ENCODE measurements at places on chromosomes 4 and X.

DNA sequence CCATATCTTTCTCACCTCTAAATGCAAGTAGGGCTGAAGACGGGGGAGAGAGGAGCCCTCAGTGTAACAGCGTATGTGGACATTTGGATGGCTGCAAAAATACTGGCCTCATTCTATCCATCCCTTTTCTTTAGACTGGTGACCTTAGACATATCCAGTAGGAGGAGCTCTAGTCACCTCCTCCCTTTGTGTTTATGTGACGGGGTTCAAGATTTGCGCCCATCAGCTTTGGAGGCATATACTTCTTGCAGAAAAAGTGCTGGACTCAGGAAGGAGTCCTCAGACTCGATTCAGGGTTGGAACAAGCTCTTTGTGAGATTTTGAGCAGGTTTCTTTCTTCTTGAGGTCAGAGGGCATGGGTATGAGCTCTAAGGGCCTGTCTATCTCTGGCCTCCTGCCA lies 86.2 kb downstream of the MAMLD1 start:
- no peak for DNase-seq

DNA sequence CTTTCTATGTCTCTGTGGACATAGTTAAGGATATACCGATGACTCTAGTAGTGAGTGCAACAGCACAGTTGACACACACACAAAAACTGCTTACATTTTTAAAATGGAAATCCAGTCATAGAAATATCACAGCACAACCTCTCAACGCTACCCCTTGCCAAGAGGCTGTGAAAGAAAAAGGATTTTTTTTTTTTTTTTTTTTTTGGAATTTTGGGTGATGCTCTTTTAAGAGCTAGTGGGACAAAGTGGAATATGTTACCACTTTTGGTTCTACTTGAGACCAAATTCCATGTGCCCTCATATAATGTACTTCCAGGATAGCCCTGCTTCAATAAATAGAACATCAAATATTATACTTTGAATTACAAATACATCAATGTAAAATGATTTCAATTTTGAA lies 381.1 kb upstream of the MAGEB2 start:
- DNase-seq: no peak

DNA sequence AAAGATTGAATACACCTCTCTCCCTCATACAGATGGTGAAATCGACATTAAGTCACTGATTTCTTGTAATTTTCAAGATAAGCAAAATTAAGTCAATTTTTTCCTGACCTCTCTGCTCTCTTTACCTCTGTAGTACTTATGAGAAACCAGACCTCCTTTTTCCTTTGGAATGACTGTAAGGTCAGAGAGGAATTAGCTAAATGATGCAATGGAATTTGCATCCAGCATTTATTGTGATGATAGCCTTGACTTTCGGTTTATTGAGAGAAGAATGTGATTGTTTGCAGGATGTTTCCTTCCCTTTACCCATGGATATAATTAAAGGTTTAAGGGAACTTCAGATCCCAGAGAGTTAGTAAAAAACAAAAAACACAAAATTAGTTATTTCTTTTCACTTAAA lies 22.4 kb downstream of the STK26 start:
- DNase-seq: no peak

GRCh38 chrX:68868316-68868715 lies 39.5 kb downstream of the EFNB1 start:
- DNase-seq: no peak

GRCh38 chr4:112648263-112649054 lies 11.5 kb downstream of the LARP7 start:
- DNase-seq: no peak

GRCh38 chr4:136476753-136477152 lies 1055.5 kb downstream of the PCDH18 start:
- no peak for DNase-seq

GRCh38 chrX:41382714-41383645 lies 49.0 kb downstream of the DDX3X start:
- no peak for DNase-seq

DNA sequence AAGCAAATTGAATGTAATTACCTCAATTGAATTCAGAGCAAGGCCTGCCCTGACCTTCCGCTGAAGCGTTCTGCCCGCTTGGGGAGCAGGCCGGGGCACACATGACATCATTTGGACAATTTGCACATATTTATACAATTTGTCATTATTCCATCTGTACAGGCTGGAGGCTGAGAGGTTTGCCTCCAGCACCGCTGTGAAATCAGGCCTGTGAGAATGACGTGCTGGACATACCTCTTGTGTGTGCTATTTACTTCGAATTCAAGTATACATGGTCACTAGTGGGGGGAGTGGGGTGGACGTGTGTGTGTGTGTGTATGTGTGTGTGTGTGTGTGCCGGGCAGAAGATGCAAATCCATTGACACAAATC lies 285.6 kb downstream of the SHOX start:
- DNase-seq: no peak

DNA sequence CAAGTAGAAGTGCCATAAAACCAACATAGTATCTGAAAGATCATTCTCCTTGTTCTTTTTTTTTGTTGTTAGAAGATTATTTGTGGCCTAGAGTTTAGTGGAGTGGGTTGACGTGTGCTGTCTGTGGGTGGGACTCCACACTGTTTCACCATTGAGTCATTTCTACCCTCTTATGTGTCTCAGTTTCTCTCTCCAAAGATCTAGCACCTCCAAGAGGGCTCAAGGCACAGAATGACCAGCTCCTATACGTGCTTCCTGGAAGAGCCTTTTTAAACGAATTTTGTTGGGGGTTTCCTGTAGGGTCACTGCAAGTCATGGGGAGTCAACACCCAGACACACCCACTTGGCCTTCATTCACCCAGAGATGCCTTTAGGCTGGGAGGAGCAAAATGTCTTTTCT lies 150.1 kb downstream of the KLF8 start:
- no peak for DNase-seq

- DNase-seq: no peak
Measured at GRCh38 chrX:101078716-101079598, at the start of gene TMEM35A. Gene TMEM35A (plus strand): TSS chrX:101078879. CDS start chrX:101079003, 124 bp downstream.

DNA sequence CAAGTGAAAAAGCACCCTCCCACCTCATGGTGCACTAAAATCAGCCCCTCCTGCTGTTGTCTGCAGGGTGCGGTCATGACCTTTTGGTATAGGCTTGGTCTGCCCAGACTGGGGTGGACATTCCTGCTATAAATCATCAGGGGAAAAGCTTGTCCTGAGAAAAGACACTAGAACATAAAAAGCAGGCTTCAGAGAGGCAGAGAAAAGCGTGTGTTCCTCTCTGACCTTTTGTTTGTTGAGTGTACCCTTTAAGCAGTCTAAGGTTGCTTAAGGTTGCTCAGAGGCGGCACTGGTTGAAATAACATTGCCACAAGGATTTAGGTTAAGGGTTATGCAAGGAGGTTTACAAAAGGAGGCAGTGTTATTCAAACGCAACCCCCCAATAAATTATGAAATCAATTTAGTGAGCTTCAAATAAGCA lies 43.5 kb downstream of the CCDC158 start:
- no peak for DNase-seq

GRCh38 chrX:45011131-45011530 lies 138.1 kb downstream of the KDM6A start:
- DNase-seq: no peak
